ENCODE measurements at places on chromosomes 5 and 9.
A peak's percentile ranks its signal among the peaks of the same experiment; 100 is the strongest.

DNA sequence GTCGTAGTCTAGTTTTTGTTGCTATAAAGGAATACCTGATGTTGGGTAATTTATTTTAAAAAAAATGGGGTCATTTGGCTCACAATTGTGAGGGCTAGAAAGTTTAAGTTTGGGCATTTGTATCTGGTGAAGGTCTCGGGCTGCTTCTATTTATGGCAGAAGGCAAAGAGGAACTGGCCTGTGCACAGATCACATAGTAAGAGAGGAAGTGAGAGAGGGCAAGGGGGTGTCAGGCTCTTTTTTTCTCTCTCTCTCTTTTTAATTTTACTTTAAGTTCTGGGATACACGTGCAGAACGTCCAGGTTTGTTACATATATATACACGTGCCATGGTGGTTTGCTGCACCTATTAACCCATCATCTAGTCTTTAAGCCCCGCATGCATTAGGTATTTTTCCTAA lies 453.3 kb downstream of the DIRAS2 start:
- DNase-seq, result no peak

GRCh38 chr5:104385906-104386305 lies 823.3 kb upstream of the NUDT12 start:
- DNase-seq, result no peak

- DNase-seq, result no peak
Measured at GRCh38 chr9:91834740-91835139, 115.3 kb downstream of the ROR2 start.

- no peak for DNase-seq
Measured at GRCh38 chr9:89712283-89712682, 107.5 kb downstream of the GADD45G start.

GRCh38 chr5:8540317-8540716 lies 671.4 kb downstream of the MTRR start:
- no peak for DNase-seq

DNA sequence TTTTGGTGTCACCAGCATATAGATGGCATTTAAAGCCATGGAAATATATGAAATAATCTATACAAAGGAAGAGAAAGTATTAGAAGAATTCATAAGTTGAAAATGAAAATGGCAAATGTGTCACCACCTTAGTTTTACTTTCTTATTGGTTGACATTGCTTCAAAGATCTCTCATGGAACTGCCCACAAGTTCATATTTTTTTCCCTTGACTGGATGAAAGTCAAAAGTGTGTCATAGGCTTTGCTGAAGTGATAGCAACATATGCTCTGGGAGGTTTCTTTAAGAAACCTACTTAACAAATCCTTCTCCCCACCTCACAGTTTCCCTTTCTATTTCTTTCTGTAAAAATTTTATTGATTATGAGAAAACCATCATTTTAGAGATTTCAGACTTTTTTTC lies 127.2 kb downstream of the VPS13A start:
- no peak for DNase-seq

DNA sequence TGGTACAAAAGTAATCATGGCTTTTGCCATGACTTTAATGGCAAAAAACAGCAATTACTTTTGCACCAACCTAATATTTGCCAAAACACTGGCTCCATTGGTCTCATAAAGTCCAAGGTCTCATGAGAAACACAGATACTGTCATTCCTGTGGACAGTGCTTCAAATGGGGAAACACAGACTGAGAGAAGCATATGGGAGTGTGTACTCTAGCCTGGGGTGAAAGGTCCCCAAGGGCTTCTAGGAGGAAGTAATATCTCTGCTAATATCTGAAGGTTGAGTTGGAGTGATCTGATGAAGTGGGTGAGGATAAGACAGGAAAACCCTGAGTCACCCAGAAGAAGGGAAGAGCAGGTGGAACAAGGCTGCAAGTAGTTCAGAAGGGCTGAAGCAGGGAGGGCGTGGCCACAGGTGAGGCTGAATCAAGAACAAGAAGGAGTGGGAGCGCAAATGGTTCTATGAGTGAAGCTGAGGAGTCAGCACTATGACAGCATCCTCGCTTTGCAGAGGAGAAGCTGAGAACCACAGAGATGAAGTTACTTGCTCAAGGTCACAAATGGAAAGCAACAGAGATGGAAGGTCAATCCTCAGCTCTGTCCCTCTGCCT lies 164.1 kb downstream of the ASTN2 start:
- DNase-seq, result no peak

GRCh38 chr9:80651044-80651443 lies 1038.3 kb downstream of the TLE1 start:
- peak; percentile 70 for DNase-seq

GRCh38 chr5:19266791-19267190 lies 721.2 kb downstream of the CDH18 start:
- DNase-seq, result no peak

DNA sequence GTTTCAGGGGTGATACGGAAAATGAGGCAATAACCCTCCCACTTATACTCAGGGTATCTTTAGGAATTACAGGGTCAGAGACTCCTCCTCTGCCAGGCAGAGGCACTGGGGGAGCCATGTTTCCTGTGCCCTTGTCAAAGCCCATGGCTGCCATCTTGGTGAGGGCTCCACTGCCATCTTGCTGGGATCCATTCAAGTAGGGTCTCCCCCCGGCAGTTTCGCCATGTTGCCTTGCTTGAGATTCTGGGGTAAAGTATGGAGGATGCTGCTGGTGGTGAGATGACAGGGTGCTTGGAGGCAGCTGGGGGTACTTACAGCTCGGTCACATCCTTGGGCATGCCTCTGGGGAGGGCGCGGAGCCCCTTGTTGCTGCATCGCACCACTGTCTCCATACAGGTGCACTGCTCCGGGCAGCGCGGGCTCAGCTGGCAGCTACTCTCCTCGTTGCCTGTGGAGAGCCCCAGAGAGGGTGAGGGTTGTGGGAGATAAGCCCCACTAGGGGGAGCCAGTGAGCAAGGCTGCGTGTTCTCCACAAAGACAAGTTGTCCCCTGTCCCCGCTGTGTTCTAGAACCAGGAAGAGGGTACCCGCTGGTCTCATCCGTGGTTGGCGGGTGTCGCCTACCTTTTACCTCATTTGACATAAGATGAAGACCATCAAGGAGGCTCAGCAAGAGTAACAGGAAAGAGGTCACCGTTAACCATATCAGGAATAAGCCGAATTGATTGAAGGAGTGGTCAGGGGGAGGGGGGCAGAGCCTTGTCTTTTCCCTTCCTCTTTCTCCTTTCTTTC lies 169.0 kb upstream of the PANK3 start:
- no peak for DNase-seq

GRCh38 chr9:112380102-112380824 lies at the start of gene HSDL2:
TSS of gene HSDL2 (plus strand) at chr9:112380108. CDS start at chr9:112380164, 56 bp downstream.
- no peak for DNase-seq

- no peak for DNase-seq
Measured at GRCh38 chr5:141846031-141846430, 32.2 kb downstream of the PCDH1 start.

- no peak for DNase-seq
Measured at GRCh38 chr5:116668390-116668789, 93.8 kb upstream of the SEMA6A start.

GRCh38 chr5:36600917-36601527 lies 5.4 kb upstream of the SLC1A3 start:
- DNase-seq, result no peak

GRCh38 chr5:116045821-116046220 lies 13.5 kb downstream of the ARL14EPL start:
- DNase-seq, result no peak

- no peak for DNase-seq
Measured at GRCh38 chr9:33168941-33169544, 1.9 kb upstream of the B4GALT1 start.

DNA sequence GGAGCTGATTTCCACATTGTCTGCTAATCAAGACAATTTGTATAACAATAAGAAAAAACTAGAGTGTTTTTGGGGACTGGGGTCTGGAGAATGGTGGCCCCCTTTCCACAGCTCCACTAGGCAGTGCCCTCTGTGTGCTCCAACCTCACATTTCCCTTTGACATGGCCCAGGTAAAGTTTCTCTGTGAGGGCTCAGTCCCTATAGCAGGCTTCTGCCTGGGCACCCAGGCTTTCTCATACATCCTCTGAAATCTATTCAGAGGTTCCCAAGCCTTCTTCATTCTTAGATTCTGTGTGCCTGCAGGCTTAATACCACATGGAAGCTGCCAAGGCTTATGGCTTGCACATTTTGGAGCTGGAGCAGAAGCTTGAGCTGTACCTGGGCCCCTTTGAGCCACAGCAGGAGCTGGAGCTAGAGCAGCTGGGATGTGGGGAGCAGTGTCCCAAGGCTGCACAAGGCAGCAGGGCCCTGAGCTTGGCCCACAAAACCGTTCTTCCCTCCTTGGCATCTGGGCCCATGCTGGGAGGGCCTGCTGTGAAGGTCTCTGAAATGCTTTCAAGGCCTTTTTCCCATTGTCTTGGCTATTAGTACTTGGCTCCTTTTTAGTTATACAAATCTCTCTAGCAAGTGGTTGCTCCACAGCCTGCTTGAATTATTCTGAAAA lies 49.1 kb upstream of the VPS13A start:
- no peak for DNase-seq

GRCh38 chr5:4700069-4700468 lies 440.1 kb upstream of the ADAMTS16 start:
- DNase-seq, result peak; percentile 13

DNA sequence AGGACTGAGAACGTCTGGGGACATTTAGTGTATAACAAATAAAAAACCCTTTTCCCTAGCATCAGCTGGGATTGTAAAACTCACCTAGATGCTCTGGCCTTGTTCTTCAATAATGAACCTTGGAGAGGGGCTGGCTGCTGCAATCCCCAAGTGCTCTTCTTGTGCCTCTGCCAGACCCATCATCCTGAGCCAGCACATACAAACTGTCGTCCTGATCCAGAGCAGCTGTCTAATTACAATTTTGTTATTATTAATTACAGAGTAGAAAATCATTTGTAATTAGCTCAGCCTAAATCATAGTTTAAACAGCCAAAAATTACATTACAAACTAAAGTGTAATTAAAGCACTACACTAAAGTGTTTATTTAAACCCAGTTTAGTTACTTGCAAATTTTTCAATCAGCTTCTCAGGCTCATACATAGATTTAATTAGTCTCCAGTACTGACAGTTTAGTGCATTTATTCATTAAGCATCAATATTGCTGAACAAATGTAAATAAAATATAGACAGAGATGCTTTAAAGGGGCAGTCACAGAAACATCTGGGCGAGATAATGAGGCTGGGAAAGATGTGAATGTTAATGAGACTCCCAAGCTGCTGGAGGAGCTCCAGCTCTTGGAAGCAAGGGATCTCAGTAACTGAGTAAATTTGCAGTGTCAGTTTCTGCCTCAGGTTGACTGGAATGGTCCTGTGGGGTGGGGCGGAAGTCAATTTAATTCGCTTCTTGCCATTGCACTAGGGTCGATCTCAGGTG lies 632.3 kb upstream of the TLE4 start:
- no peak for DNase-seq

- DNase-seq, result no peak
Measured at GRCh38 chr5:68347536-68347935, 132.0 kb downstream of the PIK3R1 start.

DNA sequence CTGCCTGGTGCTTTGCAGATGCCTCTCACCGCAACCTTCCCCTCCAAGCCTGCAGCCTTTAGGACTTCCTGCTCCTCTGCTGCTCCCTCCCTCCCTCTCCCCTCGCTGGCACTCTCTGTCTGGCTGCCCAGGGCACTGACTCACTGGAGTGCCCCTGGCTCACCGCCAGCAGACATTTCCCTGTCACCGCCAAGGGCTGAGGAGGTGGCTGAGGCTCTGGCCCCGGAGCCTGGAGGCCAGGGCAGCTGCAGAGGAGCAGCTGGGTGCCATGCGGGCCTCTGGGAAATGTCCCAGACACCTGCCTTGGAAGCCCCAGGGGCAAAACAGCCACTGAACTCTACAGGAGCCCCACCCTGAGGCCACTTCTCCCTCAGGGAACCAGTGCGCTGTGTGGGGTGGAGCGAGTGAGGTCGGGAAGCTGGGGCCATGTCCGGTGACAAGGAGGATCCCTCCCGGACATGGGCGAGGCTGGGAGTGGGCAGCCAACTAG lies 53.4 kb downstream of the TENT4A start:
- DNase-seq, result peak; percentile 69

DNA sequence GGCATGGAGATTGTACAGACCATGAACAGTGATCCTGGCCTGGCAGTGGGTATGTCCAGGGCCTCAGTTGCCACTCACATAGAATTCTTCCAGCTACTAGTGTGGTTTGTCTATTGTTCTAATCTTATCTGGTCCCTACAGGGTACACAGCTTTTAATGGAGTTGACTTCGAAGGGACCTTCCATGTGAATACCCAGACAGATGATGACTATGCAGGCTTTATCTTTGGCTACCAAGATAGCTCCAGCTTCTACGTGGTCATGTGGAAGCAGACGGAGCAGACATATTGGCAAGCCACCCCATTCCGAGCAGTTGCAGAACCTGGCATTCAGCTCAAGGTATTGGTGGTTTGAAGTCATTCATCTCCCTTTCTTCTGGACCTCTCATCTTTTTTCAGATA lies 43.8 kb downstream of the THBS4 start:
- no peak for DNase-seq

DNA sequence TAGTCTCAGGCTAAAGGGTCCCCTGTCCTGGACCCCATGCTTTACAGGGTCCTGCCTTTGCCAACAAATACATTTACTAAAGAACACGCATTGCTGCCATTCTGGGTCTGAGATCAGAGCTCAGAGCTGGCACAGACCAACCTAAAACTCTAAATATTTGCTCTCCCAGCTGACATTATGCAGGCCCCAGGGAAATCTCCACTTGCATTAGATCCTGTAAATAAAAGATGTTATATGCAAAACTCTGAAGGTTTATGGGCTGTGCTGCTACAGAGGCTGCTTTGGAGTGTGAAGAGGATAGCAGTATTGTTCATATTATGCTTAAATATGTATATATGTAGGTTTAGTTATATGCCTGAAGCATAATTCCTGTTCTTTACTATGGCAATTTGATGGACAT lies 35.9 kb upstream of the RANBP3L start:
- no peak for DNase-seq

GRCh38 chr9:14748373-14748772 lies 25.8 kb upstream of the CER1 start:
- DNase-seq, result no peak

GRCh38 chr5:127370631-127371030 lies 80.0 kb downstream of the MEGF10 start:
- DNase-seq, result no peak

GRCh38 chr9:126886034-126886822 lies 25.8 kb downstream of the ZBTB34 start:
- no peak for DNase-seq

GRCh38 chr5:130425424-130425823 lies 521.2 kb downstream of the CHSY3 start:
- no peak for DNase-seq

DNA sequence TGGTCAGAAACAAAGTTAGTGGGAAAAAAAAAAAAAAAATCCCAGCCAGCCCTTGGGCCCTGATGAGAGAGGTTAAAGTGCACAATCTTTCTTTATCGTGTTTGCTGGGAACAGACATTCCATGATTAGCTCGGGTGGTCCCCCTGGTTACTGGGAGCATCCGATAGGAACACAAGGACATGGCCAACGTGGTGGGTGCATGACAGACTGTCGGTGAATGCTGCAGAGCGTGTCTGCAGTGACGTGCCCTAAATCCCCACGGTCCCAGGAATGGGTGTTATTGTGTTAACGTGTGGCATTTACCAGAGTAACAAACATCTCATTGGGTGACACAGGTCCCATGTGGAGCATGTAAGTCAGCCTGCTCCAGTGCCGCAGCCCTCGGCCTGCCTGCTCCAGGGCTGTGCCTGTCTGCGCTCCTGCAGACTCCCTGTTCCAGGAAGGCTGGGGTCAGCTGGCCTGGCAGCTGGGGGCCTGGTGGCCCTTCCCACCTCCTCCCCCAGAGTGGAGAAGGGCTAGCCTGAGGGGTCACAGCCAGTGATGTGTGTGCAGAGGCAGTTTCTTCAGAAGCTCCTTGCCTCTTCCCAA lies 34.3 kb upstream of the TBC1D2 start:
- no peak for DNase-seq

GRCh38 chr5:39216631-39217030 lies 2.7 kb downstream of the FYB1 start:
- DNase-seq, result no peak
